Cardiac fibroblast (primary cell): ENCODE measurements at places on chromosomes 6 and 20.

GRCh38 chr20:12098421-12098820 is 180.7 kb downstream of the BTBD3 start:
- no peak for DNase-seq

GRCh38 chr6:145110109-145110508 is 625.2 kb downstream of the EPM2A start:
- DNase-seq = no peak

- DNase-seq = no peak
Measured at GRCh38 chr20:52200870-52201269, 9.3 kb upstream of the ZFP64 start.

DNA sequence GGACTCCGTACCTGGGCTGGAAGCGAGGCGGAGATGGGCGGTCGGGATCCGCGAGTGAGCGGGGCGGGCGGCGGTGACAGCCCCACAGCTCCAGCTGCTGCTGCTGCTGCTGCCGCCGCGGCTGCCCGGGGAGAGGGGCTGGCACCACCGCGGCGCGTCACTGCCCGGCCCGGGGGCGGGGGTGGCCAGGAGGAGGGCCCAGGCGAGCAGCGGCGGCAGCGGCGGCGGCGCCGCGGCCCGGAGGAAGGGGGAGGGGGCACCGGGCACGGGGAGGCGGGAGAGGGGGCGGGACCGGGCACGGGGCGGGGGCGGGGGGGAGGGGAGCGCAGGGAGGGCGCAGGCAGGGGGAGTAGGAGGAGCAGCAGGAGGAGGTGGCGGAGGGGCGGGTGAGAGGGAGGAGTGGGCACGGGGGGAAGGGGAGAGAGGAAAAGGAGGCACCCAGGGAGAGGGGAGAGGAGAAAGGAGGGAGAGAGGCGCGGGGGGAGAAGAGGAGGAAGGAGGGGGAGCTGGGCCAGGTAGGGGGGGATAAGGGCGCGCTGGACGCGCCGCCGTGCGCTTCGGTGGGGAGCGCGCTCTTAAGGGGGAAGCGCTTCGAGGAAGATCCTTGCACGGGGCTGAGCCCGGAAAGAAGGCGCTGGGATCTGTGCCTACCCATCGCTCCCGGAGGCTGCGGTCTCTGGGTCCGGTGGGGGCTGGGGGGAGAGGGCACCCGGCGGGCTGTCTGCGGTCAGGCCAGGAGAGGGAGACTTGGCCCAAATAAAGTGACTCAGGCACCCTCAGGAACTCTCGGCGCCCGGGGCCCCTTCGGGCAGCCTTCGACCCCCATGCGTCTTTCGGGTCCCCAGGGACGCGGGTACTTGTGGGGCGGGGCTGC is 101.5 kb downstream of the NOL4L start:
- DNase-seq = peak; percentile 76

GRCh38 chr20:51089272-51089781 is 66.4 kb upstream of the KCNG1 start:
- no peak for DNase-seq

- no peak for DNase-seq
Measured at GRCh38 chr6:155454471-155454870, 1.2 kb downstream of the NOX3 start.

GRCh38 chr6:24009319-24009718 is 116.7 kb upstream of the NRSN1 start:
- DNase-seq = no peak

DNA sequence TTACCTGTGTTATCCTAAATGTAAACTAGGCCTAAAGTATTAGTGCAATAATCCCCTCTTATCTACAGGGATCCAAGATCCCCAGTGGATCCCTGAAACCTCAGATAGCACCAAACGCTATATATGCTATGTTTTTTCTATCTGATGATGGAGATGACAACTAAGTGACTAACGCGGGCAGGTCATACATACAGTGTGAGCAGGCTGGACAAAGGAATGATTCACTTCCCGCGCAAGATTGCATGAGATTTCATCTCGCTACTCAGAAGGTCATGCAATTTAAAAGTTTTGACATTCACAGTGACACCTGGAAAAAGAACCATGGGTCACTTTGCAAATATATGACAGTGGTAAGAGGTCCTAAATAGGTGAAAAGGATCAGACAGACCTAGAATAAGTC is 875.9 kb downstream of the HACE1 start:
- DNase-seq = no peak

DNA sequence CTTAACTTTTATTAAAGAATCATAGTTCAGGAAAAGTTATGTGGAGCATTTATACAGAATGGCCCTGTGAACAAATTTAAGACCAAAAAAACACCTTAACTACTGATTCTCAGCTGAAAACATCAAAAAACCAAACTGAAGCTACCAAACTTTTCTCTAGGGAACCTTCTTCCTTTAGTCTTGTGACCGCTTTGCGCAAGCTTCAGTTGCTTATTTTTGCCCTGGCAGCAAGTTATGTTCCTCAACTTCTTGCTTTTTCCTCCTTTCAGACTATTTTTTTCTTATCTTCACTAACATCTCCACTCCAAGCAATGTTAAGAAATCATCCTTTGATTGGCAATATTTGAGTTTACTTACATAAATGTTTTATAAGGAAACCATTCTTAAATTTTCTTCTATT is 100.1 kb downstream of the MYB start:
- DNase-seq = no peak

DNA sequence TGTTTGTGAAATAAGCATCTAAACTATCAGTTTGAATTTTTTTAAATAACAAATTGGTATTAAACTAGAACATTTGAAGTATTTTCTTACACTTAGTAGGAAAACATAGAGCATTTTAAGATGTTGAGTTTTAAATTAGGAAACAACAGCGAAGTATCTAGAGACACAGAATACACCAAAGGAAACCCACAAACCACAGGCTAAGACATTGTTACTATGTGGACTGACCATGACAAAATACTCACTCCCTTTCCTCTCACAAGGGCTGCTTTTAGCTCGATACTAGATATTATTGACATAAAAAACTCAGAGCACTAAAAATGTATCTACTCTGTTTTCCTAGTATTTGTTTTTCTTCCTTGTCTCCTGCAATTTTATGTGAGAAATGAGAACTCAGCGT is 266.0 kb upstream of the CITED2 start:
- DNase-seq = no peak

- no peak for DNase-seq
Measured at GRCh38 chr6:131682442-131682841, 18.8 kb downstream of the OR2A4 start.

GRCh38 chr6:139066080-139066479 is 37.5 kb downstream of the ABRACL start:
- no peak for DNase-seq

GRCh38 chr6:16799279-16800193 is 38.3 kb upstream of the ATXN1 start:
- DNase-seq = no peak

- DNase-seq = no peak
Measured at GRCh38 chr20:60453388-60454246, 495.4 kb downstream of the CDH26 start.

- no peak for DNase-seq
Measured at GRCh38 chr6:40349123-40349900, 237.9 kb downstream of the LRFN2 start.

GRCh38 chr6:163306000-163306399 is 108.5 kb upstream of the QKI start:
- DNase-seq = no peak

- peak; percentile 73 for DNase-seq
Measured at GRCh38 chr20:13119583-13119982, 101.5 kb upstream of the ISM1 start.

DNA sequence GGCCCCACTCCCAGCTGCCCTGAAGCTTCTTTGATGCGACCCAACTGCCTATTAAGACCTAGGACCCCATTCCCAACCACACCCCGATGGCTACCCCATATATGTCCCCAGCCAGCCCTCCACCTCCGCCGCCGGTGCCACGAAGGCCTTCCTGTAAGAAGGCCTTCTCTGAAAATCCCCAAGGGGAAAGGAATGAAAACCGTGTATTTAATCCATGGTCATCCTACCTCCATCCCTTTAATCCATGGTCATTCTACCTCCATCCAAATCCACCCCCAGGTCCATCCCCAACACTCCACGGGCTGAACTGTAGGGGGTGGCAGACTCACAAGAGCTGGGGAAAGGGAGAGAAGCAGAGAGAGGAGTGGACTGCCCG is 545 bp upstream of the VSX1 start:
- DNase-seq = no peak

DNA sequence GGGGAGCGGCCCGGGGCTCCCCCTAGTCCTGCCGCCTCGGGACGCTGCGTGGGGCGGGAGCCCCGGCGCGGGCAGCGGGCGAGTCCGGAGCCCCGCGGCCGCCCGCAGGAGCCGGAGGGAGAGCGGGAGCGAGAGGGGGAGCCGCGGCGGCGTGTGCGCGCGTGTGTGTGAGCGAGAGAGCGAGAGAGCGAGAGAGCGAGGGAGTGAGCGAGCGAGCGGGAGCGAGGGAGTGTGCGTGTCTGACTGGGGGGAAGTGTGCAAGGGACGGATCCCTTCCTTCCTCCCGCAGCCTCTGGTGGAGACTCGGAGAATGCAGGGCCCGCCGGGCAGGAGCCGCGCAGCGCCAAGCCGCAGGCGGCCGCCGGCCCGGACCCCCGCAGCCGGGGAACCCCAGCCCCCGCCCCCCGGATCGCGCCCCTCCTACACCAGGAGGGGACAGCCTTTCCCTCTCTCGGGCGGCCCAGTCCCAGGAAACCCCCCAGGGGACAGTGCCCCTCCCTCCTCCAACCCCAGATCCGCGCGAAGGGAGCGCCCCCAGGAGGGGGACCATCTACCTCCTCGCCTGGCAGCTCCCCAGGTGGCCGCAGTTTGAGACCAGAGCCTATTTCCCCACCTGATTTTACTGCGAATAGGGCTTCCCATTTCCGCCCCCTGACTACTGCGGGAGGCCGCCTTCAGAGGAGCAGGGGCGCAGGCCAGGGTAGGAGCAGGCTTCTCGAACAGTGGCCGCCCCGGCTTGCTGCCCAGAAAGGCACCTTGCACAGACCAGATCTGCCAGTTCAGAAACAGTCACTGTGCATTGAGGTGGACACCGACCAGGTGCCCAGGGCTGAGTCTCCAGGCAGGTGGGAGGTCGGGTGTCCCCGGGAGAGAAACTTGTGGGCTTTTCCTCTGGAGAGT is at the start of gene CDH22:
Gene CDH22, minus strand, starts transcription at position 241 of the 900 bp plus-strand sequence. CDS start 57,204 bp downstream, outside the sequence.
- DNase-seq = peak; percentile 30

GRCh38 chr20:33023439-33024242 is 7.8 kb upstream of the BPIFB6 start:
- DNase-seq = no peak

DNA sequence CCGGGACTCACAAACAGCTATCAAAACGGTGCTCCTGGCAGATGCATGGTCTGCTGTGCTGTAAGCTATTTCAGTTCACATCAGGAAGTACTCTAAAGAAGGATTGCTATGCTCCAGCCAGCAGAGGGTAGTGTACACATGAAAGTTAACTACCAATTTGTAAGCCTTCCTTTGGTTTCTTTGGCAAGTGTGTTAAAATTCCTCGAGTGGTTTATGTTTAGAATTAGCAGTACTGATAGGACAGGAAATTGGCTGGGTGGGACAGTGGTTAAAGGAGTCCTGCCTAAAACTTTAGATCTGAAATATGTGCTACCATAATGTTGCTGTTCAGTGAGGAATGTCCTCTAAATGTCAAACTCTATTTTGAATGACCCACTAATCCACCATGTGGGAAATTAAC is 47.4 kb downstream of the TRMT11 start:
- DNase-seq = peak; percentile 94

DNA sequence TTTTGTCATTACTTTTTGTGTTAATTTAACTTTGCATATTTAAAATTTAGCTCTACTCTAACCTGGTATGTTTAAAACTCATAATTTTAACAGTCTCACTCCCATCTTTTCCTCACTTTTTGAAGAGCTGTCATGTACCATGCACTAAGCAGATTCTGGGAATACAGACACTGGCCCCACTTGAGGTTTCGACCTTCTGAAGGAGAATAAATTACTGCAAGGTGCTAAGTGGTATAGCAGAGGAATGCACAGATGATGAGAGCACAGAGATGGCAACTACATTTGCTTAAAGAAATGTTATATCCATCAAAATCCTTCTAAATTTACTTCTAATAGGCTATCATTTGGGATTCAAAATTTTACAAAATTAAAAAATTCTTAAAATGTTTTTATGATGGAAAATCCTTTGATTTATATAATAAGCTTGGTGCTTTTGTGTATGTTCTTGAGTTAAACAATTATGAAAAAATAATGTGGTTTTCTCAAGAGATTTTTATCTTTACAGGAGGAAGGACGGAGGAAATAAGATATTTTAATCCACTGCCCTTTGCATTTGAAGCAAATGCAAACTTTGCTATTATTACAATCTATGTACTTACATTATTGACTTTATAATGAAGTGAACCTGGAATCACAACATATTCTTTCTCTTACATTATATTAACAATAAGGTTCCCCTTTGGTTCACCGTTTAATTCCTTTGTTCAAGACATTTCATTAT is 79.3 kb downstream of the AHI1 start:
- DNase-seq = no peak

DNA sequence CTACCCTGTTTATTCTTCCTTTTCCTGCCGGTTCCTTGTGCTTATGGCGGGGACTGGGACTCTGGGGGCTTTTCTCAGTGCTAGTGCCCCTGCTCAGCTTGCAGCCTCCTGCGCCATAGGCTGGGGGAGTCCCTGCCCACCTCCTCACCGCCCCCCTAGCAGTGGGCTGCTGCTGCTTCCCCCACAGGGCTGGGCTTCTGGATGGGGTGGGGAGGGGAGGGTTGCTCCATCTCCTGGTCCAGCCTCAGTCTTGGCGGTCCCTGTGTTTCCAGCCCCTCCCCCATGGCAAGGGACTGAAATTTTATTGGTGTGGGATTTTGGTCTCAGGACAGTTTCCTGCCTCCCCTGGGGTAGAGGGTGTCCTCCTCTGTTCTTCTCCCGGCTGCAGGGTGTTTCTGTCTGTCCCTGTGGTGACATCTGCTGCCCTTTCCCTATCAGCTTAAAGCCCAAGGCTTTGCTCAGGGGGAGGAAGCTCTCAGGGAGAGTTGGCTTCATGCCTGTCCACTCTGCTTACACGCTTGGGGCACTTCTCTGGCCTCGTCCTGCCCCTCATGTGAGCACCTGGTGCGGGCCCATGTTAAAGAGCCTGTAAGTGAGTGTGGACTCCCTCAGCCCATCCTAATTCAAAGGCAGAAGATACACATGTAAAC is 100.6 kb downstream of the HIVEP1 start:
- DNase-seq = no peak

DNA sequence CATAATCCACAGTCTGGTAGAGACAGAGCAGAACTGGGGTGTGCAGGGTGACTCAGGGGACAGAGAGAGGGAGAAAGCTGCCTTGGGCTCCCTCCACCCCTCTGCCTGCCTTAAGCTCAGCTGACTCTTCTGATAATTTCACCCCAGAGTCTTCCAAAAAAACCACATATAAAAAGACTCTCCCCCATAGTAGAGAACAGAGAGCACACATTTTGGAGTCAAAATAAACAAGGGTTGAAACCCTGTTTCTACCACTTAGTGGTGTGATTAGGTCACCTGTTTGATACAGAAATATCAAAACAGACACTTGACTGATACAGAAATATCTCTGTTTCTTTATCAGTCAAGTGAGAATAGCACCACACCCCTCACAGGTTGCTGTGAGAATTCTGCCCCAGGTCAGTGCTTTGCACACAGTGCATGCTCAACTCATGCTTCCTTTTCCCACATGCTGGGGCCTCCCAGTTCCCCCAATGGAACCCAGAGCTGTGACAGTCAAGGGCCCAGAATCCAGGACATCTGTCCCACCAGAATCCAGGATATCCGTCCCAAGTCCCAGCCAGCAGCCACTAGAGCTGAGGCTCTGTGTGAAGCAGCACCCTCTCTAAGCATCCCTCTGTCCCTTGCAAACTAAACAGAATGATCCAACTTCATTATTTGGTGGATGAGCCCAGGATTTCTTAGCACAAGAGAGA is 1.2 kb downstream of the TREML2 start:
- no peak for DNase-seq

GRCh38 chr6:44297063-44298038 is 15.8 kb downstream of the AARS2 start:
- peak; percentile 30 for DNase-seq

GRCh38 chr6:166615059-166615770 is 11.8 kb downstream of the RPS6KA2 start:
- peak; percentile 62 for DNase-seq
